Activated CD4-positive, alpha-beta T cell treated with anti-CD3 and anti-CD28 coated beads for 36 hours (primary cell): ENCODE measurements at places on chromosomes 7 and 10. TPM values are rescaled to one million over a fixed set of nuclear protein-coding genes. Genes with fewer than 3 reads are reported as not detected.

DNA sequence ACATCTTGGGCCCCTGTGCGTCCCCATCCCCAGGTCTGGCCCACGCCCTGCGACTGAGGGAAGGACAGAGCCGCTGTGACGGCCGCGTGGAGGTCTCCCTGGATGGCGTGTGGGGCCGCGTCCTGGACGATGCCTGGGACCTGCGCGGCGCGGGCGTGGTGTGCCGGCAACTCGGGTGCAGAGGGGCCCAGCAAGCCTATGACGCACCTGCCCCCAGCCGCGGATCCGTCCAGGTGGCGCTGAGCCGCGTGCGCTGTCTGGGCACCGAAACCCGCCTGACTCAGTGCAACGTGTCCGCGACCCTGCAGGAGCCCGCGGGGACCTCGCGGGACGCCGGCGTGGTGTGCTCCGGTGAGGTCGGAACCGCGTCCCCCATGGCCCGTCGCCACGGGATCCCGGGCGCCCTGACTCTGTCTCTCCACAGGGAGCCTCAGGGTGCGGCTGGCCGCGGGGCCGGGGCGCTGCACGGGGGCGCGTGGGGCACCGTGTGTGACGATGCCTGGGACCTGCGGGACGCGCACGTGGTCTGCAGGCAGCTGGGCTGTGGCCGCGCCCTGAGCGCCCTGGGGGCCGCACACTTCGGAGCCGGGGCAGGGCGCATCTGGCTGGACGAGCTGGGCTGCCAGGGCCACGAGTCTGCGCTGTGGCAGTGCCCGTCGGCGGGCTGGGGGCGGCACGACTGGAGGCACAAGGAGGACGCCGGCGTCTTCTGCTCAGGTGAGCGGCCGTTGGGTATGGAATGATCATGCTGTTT is 5.9 kb downstream of the SCART1 start:
- H3K27me3 ChIP-seq: no peaks in the 10 kb centered on the region
- no peaks in the 10 kb centered on the region for H3K36me3 ChIP-seq
- H3K4me3 ChIP-seq: no peak overlapping the region
- no peaks in the 10 kb centered on the region for H3K4me1 ChIP-seq
- no peak for DNase-seq
- no peak overlapping the region for H3K27ac ChIP-seq

GRCh38 chr7:131808736-131809135 is 252.3 kb upstream of the PODXL start:
- no peaks in the 10 kb centered on the region for H3K36me3 ChIP-seq
- no peaks in the 10 kb centered on the region for H3K4me1 ChIP-seq

GRCh38 chr10:70673929-70674559 is 1.7 kb downstream of the ADAMTS14 start:
- no peaks in the 10 kb centered on the region for H3K36me3 ChIP-seq
- H3K27me3 ChIP-seq: peaks cover 34% of the 10 kb centered on the region
- DNase-seq: no peak
- H3K4me3 ChIP-seq: no peak overlapping the region
- H3K27ac ChIP-seq: no peak overlapping the region

DNA sequence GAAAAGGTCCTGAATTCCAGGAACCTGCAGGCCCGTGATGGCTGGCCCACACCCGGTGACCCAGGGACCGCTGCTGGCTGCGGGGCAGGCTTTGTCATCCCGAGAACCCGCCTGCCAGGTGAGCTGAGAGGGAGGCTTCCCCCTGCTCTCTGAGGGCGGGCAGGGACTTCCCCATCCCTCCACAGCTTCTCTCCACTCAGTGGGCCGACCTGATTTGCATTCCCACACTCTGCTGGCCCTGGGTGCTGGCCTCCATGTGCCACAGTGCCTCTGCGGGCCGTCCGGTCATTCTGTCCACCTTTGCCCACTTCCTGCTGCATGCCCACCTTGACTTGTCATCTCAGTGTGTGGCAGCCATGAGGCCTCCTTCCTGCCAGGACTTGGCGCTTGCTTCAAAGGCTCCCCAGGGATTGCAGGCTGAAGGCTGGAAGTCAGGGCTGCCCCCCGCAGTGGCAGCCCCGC is 35.3 kb downstream of the PALD1 start:
- DNase-seq: peak; percentile 65
- H3K27ac ChIP-seq: no peak overlapping the region
- peaks cover 4% of the 10 kb centered on the region for H3K4me1 ChIP-seq
- H3K4me3 ChIP-seq: no peak overlapping the region
- peaks cover 3% of the 10 kb centered on the region for H3K27me3 ChIP-seq

DNA sequence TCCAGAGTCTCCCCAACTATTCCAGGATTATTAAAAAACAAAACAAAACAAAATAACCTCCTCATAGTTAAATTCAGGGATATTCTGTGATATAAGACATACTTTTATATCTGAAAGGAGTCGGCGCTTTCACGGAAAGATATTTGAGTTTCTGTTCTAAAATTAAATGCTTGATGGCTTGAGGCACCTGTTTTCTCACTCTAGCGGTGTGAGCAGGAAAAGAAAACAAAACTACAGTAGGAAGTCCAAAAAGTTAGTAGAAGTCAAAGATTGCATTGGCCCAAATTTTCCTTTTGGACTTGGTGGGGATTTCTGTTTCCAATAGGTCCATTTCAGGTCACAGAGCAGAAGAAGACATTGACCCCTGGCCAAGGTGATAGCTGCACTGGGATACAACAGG is 716.1 kb upstream of the POT1 start:
- H3K4me1 ChIP-seq: no peaks in the 10 kb centered on the region
- no peak overlapping the region for H3K27ac ChIP-seq
- no peaks in the 10 kb centered on the region for H3K27me3 ChIP-seq

DNA sequence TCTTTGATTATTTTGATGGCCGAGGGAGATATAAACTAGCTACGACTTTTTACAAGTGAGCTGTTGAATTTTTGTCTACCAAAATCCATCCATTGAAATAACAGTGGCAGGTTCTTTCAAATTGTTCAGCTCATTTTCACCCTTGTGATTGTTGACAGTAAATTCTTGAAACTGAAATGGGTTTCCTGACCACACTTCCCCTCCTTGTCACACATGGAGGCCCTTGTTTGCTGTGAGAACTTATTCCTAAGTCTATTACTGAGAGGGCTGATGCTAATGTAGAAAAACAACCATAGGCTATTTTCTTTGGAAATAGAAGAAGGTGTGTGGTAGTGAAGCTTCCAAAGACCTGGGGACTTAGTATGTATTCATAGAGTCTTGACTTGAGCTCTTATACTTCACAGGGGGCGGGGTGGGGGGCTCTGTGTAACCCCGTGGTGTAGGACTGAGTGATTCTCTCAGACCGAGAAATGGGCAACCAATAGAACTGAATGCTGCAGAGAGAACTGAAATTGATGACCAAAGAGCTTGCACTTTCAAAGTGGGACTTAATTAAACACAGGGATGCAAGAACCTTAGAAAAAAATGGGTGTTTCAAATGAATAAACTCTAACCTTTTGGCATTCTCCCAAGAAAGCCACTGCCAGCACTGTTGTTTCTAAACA is 718.9 kb downstream of the CCSER2 start:
- H3K27ac ChIP-seq: no peak overlapping the region
- DNase-seq: no peak
- no peak overlapping the region for H3K4me3 ChIP-seq
- no peaks in the 10 kb centered on the region for H3K4me1 ChIP-seq

GRCh38 chr10:33293076-33293475 is 41.4 kb downstream of the NRP1 start:
- peaks cover 12% of the 10 kb centered on the region for H3K27me3 ChIP-seq
- H3K4me1 ChIP-seq: no peaks in the 10 kb centered on the region
- H3K4me3 ChIP-seq: no peak overlapping the region

Gene NRP1
- total RNA-seq: 0.44 TPM

Gene CRHR2
- not detected for total RNA-seq

Gene EBF3
- total RNA-seq: not detected
